ENCODE measurements at places on chromosomes 16 and 17.

- no peak for DNase-seq
These were observed 26.3 kb downstream of the GINS2 start for GRCh38 chr16:85662482-85662812.

- DNase-seq = no peak
These were observed 641 bp downstream of the KRTAP9-1 start for GRCh38 chr17:41190328-41190727.

GRCh38 chr17:6196355-6196754 is 126.2 kb downstream of the WSCD1 start:
- DNase-seq = no peak

- no peak for DNase-seq
These were observed 38.6 kb downstream of the RNF112 start for GRCh38 chr17:19449656-19450055.

- DNase-seq = no peak
These were observed 28.5 kb upstream of the C17orf107 start for GRCh38 chr17:4870855-4871254.

DNA sequence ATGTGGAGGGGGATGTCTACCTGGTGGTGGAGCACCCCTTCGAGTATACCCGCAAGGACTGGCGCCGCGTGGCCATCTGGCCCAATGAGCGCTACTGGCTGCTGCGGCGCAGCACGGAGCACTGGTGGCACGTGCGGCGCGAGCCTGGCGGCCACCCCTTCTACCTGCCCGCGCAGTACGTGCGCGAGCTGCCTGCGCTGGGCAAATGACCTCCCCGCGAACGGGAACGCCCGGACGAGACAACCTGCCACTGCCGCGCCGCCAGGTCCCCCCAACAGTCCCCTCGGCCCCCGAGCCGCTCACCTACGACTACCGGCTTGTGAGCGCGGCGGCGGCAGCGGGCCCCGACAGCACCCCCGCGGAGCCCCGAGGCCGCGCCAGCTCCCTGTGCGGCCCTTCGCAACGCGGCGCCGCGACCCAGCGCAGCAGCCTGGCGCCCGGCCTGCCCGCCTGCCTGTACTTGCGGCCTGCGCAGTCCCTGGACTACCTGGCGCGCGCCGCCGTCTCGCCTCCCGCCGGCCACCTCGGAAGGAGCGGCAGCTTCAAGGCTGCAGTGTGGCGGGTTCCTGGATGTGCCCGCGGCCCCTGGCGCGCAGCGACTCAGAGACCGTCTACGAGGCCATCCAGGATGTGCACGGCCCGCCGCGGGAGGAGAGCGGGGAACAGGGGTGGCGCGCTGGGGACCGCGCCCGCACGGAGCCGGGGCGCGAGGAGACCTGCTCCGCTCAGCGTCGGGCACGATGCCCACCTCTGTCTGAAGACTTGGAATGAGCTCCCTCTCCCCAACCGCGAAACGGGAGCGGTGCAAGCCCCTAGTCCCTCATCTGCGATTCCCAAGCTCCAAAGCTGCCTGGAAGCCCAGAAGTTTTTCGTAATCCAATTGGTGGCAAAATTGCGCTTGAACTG is 48.7 kb upstream of the AMZ2 start:
- no peak for DNase-seq

- DNase-seq = no peak
These were observed 67.4 kb downstream of the RPA1 start for GRCh38 chr17:1897105-1897656.

DNA sequence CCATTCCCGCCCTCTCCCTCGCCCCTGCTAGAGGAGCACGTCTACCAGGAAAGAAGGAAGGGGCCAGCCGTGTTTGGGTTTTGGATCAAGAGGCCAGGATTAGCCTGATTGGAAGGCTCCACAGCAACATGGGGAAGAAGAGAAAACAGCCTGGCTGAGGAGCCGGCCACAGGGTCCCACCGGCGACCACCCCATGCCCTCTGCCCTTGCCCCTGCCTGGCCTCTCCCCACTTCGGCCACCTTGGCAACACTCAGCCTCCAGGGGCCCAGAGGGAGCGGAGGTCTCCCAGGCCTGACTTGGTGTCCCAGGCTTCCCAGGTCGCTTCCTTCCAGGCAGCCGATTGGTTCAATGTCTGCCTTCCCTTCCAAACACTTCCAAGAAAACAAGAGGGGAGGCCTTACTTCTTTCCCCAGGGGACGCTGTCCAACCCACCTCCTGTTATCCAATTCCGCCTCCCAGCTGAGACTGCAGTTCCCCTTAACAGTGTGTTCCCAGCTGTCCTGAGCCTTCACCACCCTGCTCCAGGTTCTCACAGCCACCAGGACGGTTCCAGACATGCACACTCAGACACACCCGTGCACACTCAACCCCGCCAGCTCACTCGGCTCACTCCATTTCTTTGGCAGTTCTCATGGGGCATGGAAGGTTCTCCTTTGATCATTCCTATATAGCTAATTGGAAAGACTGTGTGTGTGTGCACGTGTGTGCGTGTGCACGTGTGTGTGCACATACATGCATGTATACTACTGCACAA is 65.4 kb downstream of the RBFOX3 start:
- no peak for DNase-seq

GRCh38 chr17:64063766-64064224 is 43.4 kb upstream of the ICAM2 start:
- no peak for DNase-seq

- no peak for DNase-seq
These were observed 204.7 kb downstream of the HS3ST3B1 start for GRCh38 chr17:14505606-14506005.

DNA sequence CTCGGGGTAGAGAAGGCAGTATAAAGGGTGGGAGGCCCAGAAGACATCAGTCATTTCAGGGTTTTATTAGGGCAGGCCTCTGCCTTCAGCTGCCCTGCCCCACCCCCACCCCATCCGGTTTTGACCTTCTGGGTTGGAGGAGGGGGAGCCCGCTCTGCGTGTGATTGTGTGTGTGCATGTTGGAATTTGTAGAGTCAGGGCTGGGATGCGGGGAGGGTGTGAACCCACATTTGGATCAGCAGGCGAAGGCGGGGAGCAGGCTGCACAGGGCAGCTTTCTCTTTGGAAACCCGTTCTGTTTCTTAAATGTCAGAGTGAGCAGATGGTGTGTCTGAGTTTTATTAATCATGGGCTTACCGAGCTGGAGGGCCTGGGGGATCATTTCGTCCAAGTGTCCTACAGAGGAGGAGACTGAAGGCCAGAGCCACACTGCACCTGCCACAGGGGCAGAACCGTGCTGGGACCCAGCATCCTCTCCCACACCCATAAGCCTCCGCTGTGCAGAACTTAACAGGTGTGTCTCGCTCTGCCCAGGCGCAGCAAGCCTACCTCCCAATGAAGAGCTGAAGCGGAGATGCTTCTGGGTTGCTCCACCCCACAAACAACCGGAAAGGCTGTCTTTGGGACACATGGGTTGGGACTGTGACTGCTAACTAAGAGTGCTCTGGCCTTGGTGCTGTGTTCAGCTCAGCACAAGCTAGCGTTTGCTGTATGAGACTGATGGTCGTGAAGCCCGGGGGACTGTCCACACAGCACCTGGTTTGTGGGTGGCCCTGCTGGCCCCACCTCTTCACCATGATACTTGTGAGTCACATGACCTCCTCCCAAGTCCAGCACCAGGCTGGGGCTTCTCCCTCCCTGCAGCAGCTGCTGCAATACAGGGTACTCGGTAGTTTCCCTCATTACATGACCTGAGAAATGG is 70.9 kb upstream of the GSE1 start:
- DNase-seq = no peak

GRCh38 chr17:82188001-82188961 is 24.4 kb downstream of the CCDC57 start:
- no peak for DNase-seq

GRCh38 chr17:81130385-81131361 is 34.6 kb upstream of the PVALEF start:
- DNase-seq = no peak

GRCh38 chr16:75558846-75559401 is 2.9 kb upstream of the TMEM231 start:
- no peak for DNase-seq

- DNase-seq = no peak
These were observed 1324.1 kb downstream of the CDH8 start for GRCh38 chr16:60712144-60712543.

DNA sequence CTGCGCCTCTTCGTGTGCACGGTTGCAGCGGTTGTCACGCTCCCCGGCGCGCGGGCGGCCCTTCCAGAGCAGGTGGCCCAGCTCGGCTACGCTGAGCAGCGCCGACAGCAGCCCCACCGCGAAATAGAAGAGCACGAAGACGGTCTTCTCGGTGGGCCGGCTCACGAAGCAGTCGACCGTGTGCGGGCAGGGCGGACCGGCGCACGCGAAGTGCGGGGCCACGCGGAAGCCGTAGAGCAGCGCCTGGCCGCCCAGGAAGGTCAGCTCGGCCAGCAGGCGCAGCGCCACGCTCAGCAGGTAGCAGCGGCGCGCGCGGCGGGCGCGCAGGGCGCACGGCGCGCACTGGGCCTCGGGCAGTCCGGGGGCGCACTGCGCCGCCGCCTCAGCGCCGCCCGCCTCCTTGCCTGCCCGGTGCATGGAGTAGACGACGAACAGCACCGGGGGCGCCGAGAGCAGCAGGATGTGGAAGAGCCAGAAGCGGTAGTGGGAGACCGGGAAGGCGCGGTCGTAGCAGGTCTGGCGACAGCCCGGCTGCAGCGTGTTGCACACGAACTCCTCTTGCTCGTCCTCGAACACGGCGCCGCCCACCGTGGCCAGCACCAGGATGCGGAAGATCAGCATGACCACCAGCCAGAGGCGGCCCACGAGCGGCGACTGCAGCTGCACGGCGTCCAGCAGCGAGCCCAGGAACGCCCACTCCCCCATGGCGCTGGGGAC is 1.3 kb downstream of the GJD3 start:
- no peak for DNase-seq

GRCh38 chr17:17164156-17164555 is 42.0 kb downstream of the PLD6 start:
- DNase-seq = no peak

DNA sequence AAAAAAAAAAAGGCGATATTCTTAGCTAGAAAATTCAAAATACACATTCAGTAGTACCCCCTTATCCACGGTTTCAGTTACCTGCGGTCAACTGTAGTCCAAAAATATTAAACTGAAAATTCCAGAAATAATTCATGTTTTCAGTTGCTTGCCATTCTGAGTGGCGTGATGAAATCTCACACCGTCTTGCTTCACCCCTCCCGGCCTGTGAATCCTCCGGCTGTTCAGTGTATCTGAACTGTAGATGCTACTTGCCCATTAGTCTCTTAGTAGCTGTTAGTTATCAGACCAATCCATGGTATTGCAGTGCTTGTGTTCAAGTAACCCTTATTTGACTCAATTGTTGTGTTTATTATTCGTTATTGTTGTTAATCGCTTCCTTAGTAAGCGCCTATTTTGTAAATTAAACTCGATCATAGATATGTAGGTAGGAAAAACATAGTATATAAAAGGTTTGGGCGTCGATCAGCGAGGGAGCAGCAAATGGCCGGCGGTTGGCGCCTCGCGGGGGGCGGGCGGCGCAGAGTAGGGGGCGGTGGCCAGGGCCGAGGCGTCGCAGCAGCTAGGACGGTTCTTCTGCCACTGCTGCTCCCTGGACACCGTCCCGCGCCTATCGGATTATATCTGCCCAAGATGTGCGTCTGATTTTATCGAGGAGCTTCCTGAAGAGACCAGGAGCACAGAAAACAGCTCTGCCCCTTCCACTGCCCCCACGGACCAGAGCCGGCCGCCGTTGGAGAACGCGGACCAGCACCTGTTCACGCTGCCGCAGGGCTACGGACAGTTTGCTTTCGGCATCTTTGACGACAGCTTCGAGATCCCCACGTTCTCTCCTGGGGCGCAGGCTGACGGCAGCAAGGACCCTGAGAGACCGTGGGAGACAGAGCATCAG is 39.8 kb upstream of the AKAP1 start:
- DNase-seq = no peak

DNA sequence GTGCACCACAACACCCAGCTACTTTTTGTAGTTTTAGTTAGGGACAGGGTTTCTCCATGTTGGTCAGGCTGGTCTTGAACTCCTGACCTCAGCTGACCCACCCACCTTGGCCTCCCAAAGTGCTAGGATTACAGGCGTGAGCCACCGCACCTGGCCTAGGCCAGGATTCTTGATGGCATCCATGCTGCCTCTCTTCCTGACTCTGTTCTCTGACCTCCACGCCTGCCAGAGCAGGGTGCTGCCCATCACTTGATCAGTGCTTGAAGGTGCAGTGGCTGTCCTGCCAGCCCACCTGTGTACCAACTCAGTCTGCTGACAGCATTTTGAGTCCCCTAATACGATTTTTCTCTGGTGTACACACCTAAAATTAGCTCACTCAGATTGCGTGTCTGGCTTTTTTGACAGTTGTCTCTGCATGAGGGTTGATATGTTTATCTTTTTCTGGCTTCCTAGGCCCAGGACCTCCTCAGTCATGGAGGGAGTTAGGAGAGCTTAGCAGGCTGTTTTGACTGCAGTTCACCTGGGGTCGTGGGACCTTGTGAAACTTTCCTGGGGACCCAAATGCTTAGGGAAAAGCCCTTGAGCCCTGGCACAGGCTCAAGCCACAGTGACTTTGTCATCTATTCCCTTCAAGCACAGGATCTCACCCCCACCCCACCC is 5.9 kb downstream of the HAS3 start:
- no peak for DNase-seq

GRCh38 chr17:55655777-55656176 is 66.9 kb downstream of the TMEM100 start:
- DNase-seq = no peak
